ENCODE measurements at places on chromosomes 7 and 10.
A peak's percentile ranks its signal among the peaks of the same experiment; 100 is the strongest.

DNA sequence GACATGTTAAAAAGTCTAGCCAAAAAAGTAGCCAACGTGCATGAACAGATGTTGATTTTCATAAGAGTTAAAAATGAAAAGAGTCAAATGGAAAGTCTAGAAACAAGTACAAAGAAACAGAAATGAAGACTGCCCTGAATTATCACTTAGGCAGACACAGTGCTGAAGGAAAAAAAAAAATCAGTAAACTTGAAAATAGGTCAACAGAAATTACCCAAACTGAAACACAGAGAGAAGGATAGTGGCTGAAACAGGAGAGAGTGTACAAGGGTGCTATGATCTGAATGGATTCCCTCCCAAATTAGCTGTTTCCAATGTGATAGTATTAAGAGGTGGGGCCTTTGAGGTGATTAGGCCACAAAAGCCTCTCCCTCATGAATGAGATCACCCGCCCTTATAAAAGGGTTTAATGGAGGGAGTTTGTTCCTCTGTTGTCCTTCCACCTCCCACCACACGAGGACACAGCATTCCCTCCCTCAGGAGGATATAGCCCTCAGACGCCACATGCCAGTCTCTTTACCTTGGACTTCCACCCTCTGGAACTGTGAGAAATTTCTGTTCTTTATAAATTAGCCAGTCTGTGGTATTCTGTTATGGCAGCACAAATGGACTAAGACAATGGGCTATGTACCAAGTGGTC lies 249.7 kb downstream of the AHR start:
- no peak for DNase-seq

GRCh38 chr7:80139236-80139635 lies 4.6 kb downstream of the GNAI1 start:
- DNase-seq = no peak

DNA sequence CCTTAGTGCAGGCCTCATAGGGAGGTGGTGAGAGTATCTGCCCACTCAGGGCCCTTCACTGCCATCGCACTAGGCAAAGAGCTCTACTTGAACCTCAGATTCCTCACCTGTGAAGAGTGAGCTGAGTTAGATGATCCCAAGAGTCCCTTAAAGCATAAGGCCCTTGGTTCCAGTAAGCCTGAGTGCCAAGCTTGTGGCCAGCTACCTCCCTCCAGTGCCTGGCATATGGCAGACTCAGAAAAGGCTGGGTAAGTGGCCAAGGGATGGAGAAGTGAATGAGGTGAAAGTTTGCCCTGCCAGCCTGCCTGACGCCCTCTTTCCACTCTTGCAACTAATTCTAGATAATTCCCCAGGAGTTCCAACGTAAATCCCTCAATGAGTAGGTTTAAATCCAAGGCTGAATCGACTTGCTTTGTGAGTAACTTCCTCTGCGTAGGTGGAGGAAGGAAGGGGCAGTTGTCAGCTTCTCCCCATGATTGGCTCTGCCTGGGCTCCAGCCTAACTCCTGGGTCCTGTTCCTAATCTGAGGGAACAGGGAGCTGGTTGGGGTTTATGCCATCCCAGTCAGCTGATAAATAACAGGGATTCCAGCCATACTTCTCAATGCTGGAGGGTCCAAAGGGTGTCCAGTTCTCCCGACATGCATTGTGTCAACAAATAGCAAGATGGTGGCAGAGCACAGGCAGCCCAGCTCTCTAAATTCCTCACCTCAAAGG lies 14.2 kb downstream of the DUSP5 start:
- DNase-seq = no peak

DNA sequence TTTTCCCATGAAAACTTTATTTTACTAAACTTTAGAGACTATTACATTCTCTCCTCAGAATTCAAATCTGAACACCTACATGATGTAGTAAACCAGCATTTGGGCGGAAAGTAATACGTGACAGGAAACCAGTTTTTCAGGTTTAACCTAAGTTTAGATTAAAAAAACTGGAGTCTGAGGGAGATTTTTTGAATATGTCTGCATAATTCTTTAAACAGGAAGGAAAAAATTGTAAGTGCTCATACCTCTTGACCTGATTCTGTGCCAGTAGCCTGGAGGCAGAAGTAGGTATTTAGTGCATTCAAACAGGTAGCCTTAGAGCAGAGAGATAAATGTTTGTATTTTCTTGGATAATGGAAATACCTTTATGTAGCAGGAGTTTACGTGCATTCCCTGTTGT lies 224.3 kb downstream of the MDFIC start:
- no peak for DNase-seq

DNA sequence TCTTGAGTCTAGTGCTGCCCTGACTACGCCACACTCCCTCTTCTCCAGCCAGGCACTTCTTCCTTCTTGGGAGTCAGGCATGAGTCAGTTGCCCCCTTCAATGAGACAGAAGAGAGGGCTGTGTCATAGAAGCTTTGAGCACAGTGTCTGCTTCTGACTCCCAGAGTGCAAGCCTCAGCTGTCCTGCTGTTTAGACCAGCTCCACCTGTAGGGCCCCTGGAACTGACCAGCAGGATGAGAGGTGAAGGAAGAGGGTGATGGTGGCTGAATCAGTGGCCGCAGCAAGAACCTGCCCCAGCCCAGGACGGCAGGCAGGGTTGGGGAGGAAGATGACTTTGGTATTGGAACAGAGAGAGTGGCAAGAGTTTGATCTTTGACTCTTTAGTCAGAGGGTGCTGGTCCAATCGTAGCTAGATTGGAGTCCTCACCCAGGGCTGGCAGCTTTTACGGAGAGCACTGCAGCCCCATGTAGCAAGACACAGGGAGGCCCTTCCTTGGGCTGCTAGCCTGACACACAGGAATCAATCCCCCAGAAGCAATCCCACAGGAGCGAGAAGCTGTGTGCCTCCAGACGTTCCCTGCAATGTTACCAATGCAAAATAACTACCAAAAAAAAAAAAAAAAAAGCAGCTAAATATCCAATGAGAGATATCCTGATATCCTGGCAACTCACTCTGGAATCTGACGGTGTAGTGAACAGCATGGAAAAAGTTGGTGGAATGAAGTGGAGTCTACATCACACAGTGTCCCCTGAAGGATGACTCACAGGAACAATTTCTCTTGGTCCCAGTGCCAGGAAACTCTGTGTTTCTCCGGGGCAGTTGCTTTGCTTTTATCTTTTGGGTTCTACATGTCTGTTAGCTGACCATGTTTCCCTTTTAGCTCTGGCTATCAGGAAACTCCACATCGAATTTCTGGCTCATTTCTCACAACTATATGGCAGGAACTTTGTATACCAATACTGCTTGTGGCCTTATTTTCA lies 6.9 kb downstream of the C10orf62 start:
- DNase-seq = no peak

- DNase-seq = no peak
Observed at GRCh38 chr10:30062090-30062489, 2.7 kb upstream of the JCAD start.

DNA sequence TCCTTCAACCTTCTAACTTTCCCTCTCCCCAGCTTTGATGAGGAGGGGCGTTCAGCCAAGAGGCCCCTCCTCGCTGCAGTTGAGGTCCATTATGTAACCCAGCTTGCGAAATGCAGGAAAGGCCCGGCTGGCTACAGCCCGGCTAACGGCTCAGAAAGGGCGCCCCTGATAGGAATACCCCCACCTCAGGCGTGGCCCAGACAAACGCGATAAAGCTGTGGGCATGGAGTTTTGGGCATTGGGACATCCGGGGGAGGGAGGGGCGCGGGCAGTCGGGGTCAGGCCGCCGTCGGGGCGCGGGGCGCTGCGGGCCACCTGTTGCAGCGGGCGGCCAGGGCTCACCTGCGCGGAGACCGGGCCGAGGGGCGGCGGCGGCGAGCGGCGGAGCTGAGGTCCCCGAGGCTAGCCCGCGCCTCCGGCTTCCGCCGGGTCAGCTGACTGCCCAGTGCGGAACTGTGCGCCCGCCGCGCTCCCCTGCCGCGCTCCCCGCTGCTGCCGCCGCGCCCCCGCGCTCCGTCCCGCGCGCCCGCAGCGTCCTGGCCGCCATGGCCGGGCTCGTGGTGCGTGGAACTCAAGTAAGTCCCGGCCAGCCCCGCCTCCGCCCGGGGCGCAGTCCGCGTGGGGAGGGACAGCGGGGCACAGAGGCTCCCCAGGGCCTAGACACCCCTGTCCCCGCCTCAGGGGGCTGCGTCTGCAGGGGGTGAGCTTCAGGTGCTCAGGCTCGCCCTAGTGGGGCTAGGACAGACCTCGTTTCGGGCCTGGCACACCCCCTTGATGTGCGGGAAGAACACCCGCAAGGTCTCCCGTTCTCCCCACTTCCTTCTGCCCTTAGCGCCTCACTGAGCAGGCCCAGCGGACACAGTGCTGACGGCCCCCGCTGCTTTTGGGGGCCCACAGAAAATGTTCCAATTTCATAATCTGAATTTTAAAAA lies at the start of gene LRMDA:
Gene LRMDA, plus strand, starts transcription at position 445 of the 932 bp plus-strand sequence.
- DNase-seq = no peak

DNA sequence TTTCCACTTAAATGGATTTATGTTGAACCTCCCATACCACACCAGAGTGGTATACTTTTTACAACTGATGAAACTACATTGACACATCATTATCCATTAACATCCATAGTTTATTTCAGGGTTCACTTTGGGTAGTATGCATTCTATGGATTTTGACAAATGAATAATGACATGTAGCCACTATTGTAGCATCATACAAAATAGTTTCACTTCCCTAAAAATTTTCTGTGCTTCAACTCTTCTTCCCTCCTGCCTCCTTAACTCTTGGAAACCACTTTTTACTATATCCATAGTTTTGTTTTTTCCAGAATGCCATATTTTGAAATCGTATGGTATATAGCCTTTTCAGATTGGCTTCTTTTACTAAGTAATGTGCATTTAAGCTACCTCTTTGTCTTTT lies 199.5 kb upstream of the TMEM196 start:
- DNase-seq = no peak

DNA sequence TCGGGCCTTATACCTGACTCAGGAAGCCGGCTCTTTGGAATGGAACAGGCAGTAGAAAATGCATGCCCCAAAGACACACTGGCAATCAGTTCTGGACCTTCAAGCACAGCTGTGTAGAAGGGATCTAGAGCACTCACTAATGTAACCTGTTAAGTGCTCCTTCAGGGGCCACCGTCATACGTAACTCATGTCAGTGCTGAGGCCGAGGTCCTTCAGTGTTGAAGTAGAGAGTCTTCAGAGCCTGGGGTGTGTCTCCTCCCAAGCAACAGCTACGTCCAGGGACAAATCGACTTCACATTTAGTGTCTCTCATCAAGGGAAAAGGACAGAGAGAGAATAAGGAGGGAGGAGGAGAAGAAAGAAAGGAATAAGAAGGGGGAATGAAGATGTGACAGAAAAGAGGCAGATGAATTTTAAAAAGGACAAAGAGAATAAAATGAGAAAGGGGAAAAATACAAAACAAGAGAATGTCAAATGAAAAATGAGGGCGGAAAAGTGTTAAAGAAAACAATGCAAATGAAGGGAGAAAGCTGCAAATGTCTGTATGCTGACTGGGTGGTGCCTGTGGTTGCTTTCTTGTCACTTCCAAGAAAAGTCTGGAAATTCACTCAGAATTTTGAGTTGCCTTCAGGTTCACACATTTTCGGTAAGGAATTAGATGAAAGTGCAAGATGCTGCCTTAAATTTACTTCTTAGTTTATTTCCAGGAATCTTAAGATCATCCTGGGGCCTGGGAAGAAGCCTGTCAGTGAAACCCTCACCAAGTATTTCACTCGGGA lies 989.4 kb downstream of the GRID1 start:
- no peak for DNase-seq

GRCh38 chr7:100469227-100470044 lies 5.4 kb upstream of the SPACDR start:
- peak; percentile 70 for DNase-seq

DNA sequence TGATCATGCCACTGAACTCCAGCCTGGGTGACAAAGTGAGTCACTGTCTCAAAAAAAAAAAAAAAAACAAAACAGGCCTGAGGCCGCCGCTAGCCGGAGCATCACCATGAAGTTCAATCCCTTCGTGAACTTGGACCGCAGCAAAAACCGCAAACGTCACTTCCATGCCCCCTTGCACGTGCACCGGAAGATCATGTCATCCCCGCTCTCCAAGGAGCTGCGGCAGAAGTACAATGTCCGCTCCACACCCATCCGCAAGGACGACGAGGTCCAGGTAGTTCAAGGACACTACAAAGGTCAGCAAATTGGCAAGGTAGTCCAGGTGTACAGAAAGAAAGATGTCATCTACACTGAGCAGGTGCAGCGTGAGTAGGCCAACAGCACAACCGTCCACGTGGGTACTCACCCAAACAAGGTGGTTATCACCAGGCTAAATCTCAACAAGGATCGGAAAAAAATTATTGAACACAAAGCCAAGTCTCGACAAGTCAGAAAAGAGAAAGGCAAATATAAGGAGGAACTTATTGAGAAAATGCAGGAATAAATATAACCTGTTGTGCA lies 17.5 kb upstream of the RUFY2 start:
- DNase-seq = no peak

DNA sequence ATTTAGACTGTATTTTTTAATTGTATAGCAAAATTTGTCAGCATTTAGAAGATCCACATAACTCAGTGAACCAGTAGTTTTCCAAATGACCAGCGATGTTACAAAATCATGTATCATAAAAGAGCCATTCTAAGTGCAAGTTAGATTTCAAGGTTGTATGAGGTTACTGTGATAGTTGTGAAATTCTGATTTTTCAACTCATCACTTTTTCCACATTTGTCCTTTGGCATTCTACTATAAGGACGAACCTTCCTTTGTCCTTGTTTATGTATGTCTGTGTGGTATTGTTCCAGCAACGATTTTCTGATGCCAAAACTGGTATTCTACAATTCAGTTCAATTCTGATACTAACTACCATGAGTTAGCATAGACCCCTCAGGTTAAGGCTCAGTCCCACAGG lies 64.2 kb downstream of the TAX1BP1 start:
- DNase-seq = no peak

- no peak for DNase-seq
Observed at GRCh38 chr10:14508725-14509124, 178.0 kb upstream of the FRMD4A start.

GRCh38 chr7:48742079-48742798 lies 182.1 kb upstream of the CDC14C start:
- DNase-seq = no peak

DNA sequence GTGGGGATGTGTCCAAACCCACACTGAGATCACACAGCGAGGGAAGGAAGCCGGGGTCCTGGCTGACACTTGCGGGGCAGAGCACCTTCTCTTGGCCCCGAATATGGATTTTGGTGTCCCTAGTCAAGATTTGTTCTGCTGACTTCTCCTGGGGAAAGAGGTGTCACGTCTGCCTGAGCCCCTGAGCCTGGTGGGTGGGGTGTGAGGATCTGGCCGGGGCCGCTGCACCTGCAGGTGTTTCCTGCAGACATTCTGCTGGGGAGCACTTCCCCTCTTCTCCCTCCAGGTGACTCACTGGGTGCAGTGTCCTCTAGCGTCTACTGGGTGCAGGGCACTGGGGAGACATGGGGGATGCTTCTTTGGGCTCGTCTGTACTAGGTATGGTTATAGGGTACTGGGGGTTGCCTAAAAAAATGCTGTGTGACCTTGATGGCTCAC lies 99.2 kb downstream of the GRK5 start:
- DNase-seq = peak; percentile 43
